B cell (primary cell): ENCODE measurements at places on chromosomes 3 and 15.
A peak's percentile ranks its signal among the peaks of the same experiment; 100 is the strongest.

DNA sequence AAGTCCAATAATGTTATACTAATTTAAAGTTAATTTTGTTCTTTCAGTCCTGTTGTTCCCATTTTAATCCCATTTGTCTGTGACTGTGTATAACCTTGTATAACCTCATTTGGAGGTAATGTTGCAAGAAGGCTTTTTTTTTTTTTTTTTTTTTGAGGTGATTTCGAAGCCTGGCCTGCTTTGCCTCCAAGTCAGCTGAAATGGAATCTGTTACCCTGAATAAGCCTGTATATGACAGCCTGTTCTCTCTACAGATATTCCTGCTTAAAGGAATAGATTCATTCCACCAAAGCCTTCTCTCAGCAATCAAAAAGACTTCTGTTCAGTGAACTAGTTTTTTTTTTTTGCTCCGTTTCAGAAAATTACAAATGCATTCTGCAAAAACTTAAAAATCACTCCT is 271.8 kb upstream of the UBE2E1 start:
- no peak for DNase-seq

DNA sequence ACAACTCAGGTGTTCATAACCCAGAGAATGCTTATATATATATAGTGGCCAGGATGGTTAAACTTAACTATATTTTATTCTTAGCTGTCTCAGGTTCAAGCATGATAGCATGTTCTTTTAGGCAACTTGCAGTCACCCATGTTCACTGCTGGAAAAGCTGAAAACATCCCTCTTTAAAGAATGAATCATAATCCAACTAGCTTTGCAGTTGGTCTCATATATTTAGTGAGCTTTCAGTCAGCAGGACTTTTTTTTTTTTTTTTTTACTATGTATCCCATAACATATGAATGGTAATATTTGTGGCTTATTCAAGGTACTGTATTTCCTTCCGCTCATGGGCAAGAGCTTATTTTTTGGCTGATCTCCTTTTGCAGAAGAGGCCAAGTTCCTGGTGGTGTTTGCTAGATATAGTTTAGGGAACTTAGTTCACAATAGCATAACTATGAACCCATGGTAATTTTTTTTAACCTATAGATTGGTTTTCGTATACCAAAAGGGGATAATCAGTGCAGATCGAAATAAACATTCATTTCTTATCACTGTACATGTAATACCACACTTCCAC is 77.6 kb downstream of the CMSS1 start:
- DNase-seq = peak; percentile 16

DNA sequence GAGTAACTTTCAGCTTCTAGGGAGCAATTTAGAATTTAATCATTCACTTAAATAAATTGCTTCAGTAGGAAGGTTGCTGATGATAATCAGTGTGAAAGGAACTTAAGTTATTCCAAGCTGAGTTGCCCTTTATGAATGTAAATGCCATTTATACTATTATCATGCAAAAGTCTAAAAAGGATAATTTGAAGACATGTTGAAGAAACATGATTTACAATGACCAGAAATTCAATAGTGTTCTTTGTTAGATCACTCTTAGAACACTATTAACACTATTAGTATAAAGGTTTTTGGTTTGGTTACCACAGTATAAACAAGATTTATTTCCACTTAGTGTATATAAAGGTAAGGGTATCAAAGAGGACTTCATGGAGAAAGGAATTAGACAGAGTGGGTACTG is 1.6 kb downstream of the OR4F6 start:
- no peak for DNase-seq

- DNase-seq = no peak
Measured at GRCh38 chr3:38114052-38114874, 22.7 kb downstream of the ACAA1 start.

- DNase-seq = no peak
Measured at GRCh38 chr3:127855246-127855645, 32.9 kb upstream of the MGLL start.

DNA sequence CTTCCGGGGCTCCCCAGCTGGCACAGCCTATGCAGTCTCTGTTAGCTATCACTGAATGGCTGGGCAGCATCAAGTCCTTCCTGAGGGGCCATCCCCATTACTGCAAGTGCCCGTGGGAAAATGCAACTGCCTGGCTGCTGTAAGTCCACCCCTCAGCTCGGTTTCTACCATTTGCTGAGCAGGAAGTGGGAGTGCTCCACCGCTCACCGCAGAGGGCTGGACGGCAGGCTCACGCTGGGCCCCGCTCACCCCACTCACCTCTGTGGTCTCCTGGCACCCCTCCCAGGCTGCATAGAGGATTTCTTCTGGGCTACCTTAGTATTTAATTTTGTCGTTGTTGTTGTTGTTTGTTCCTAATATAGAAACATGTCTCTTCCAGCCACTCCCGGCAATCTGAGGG is 270.2 kb downstream of the PLCL2 start:
- DNase-seq = no peak

DNA sequence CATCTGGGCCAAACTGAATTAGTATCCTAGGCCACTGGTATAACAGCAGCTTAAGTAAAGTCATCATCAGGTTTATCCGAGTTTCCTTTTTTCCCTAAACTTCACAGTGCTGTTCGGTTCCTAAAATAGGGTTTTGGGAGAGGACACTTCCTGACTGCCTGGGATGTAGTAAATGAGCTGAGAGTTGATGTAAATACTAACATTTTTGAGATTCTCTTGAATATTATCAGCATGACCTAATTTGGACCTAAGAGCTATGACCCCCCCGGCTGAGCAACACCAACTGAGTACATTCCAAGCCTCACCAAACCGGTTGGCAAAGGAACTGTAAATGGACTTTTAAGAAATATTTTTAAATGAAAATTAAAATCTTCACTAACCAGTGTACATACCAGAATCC is 78.8 kb downstream of the IL5RA start:
- no peak for DNase-seq

DNA sequence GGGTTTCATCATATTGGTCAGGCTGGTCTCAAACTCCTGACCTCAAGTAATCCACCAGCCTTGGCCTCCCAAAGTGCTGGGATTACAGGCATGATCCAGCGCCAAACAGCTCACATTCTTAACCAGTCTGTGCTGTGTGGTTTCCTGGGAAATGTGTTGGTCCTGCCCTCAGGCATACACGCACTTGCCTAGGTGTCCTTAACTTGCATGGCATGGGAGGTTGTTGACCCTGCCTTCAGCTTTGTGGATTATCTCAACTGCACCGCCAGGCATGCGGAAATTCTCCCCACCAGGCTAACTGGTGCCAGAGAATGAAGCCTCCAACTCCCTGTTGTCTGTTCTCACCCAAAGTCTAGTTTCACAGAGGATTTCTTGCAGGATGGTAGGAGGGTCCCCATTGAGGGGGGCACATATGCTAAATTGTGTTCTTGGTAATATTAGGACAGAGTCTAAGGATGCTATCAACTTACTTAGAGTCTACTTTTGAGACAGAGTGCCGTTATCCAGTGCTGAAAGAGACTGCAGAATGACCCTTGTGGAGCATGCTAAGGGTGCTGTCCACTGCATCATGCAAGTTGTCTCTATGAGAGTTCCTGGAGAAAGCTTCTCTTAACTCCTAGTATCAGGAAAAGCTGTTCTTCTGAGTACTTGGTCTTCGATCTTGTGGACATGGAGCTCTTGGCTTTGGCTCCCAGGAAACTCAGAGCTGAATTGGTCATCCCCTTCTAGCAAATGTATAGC is 61.6 kb upstream of the EIF1B start:
- DNase-seq = no peak

GRCh38 chr15:69237718-69238117 is 61.0 kb upstream of the PAQR5 start:
- no peak for DNase-seq

DNA sequence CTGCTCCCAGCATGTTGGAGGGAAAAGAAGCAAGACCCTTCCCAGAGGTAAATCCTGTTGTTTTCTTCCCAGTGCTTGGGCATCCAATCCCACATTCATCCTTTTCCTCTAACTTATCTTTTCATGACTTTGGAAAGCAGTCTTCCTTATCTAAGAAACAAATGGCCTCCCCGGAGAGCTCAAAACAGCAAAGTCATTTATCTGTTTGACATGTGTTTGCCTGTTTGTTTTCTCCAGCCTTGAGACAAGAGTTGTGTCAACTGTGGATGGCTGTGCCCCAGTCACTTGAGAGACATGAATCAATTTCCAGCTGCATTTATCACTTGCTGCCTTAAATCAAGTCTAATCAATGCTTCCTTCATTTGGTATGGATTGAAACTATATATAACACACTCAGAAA is 103.9 kb downstream of the SHQ1 start:
- DNase-seq = no peak

DNA sequence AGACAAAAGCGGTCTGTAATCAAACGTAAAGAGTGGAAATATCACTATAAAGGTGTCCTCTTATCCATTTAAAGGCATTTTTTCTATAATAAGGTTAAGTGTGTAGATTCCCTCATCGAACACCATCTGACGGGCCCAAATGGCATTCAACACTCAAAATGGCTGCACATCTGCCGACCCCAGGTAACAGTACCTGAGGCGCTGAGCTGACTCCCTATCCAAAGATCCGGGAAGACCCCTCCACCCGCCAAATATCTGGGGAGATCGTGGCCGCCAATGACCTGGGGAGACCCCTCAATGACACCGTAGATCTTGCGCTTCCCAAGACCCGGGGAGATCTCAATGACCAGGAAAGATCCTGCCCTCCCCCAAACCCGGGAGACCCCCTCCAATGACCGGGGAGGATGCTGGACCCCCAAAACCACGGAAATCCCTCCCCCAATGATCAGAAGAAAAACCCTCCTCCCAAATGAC is 476 bp downstream of the IP6K2 start:
- peak; percentile 54 for DNase-seq

GRCh38 chr3:83769791-83770663 is 1188.8 kb upstream of the CADM2 start:
- no peak for DNase-seq

DNA sequence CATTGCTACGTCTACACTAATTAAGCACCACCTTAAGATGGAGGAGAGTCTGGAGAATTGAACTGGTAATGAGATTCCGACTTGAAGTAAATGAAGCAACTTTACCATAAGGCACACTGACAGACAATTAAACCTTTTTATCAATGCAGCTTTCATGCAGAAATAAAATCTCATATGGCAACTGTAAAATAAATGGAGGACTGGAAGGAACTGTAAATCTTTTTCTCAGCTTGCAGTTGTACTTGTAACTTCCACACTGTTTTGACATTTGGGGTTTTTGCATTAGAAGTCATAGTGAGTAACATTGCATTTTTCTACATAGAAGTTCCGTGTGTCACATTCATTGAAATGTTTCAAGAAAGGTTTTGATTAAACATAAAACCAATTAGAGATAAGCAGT is 705.3 kb downstream of the NLGN1 start:
- no peak for DNase-seq

GRCh38 chr3:196941729-196942225 is 551 bp downstream of the NCBP2 start:
- DNase-seq = no peak

- DNase-seq = no peak
Measured at GRCh38 chr15:101201411-101202174, 50.3 kb downstream of the CHSY1 start.

GRCh38 chr15:101269479-101270223 is 7.6 kb downstream of the SELENOS start:
- peak; percentile 52 for DNase-seq

DNA sequence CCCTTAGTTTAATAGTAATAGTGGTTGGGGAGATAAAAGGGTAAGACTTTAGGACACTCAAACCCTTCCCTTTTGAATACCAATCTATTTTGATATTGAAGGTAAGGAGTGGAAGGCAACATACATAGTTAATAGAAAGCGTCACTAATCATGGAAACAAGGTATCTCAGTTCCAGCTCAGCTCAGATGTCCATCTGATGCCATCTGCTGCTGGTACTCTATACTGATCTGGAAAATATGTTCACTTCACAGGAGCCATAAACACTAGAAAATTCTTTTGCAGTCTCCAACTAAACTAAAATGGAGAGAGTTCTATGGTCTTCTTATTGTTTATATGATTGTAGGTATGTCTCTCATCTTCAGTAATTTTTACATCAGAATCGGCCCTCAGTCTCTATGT is 1777.1 kb downstream of the OTOL1 start:
- DNase-seq = no peak

DNA sequence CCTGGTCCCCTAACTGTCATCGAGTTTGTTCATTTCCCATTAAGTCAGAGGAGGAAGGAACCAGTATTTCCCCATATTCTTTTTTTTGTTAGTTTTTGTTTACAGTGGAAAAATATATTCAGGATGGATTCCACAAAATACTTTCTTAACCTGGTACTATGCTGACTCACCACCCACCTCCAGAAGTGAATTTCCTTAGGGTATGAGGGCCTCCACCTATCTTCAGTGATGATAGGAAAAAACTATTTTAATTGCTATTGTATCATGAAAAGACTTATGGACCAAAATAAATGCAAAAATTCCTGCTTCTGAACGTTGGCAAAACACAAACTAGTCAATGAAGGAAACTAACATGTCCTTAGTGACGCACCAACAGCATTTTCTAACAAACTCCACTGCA is 64.2 kb upstream of the FOXP1 start:
- DNase-seq = no peak

- DNase-seq = no peak
Measured at GRCh38 chr3:78765671-78766485, 1001.9 kb downstream of the ROBO1 start.

- no peak for DNase-seq
Measured at GRCh38 chr3:120393761-120394160, 44.6 kb upstream of the LRRC58 start.

DNA sequence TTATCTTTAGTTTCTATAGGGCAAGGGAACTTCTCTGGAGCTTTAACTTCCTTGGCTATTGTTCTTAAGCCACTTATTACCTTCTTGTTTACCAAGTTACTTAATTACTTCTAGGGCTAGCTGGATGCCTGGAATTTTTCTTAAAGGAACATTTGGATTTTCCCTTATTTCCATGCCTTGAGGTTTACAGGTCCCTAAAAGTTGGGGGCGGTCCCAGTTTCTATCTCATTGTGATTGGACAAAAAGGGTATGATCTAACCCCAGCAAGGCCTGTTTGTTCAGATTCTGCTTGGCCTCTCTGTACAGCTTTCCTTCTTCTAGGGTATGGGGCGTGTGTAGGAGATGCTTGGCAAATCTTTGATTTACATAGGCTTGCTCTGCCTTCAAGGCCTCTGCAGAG is 17.4 kb downstream of the PDHB start:
- DNase-seq = no peak

GRCh38 chr3:45008117-45008516 is 18.0 kb upstream of the CLEC3B start:
- no peak for DNase-seq

- DNase-seq = no peak
Measured at GRCh38 chr3:49668414-49668797, 5.7 kb upstream of the APEH start.

- no peak for DNase-seq
Measured at GRCh38 chr3:111292117-111292516, 220.5 kb downstream of the NECTIN3 start.

- DNase-seq = peak; percentile 9
Measured at GRCh38 chr3:178436773-178437172, 99.5 kb upstream of the KCNMB2 start.

DNA sequence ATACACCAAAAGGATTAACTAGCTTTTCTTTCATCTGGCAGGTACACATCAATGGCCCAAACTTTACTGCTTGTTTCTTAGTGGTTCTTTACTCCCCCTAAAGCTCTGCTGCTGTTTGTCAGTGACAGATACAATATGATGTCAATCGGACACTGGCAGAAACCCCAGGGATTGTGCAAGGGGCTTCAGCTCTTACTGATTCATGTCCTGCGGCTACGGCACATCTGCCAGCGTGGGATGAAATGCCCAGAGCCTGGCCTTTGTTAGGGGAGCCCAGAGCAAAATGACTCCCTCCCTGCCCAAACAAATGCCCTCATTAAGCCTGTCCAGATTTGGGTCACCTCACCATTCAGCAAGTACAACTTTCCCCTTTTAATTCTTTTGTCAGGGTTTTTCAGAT is 28.3 kb downstream of the SRP14 start:
- no peak for DNase-seq
